ENCODE measurements at places on chromosomes 7 and 10. TPM values are rescaled to one million over a fixed set of nuclear protein-coding genes. Genes with fewer than 3 reads are reported as not detected.

The CFAP43 gene
- 0.75 TPM for total RNA-seq

The CPN1 gene
- total RNA-seq: not detected

The AZGP1 gene
- total RNA-seq: 584 TPM

- DNase-seq: no peak
Measured at GRCh38 chr7:33644489-33644888, 260.9 kb upstream of the BMPER start.

- DNase-seq: peak; percentile 31
Measured at GRCh38 chr7:30837581-30837980, 66.4 kb downstream of the MINDY4 start.

GRCh38 chr10:131786756-131787605 is 113.8 kb upstream of the PPP2R2D start:
- peak; percentile 68 for DNase-seq

DNA sequence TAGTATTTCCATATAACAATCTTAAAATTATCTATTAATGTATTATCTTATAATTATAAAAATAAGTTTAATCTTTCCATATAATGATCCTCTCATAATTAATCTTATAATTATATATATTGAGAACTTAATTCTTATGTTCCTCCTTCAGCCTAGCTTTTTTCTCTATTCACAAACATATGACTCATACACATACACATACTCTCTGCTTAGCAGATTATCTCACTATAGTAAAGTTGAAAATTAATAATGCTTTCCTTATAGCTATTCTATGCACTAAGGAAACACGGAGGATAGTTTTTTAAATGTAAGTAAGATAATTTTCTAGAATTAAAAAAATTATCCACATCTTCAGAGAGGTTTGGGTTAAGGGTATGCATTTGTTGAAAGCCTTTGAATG is 47.7 kb upstream of the ITGB8 start:
- no peak for DNase-seq
